ENCODE measurements at places on chromosomes 7 and 10.
A peak's percentile ranks its signal among the peaks of the same experiment; 100 is the strongest.

- no peak for DNase-seq
Observed at GRCh38 chr10:18527687-18528086, 123.7 kb downstream of the NSUN6 start.

DNA sequence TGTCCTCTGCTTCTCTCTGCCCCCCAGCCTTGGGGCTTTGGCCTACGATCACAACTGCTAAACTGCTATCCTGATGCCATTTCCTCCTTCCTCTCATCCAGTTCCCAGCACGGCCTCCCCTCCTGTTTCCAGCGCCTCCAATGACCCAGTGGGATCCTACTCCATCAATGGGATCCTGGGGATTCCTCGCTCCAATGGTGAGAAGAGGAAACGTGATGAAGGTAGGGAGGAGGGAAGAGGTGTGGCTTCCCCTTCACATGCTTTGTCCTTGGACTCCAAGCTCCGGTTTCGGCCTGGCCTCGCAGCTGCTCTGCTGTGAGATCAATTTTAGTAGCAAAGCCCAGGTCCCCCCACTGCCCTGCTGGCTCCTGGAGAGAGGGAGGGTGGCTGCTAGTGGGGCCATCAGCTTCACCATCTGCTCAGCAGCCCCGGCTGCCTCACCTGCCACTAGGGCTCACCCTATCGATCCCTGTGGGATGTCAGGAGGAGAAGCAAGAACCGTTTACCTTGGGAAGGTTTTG is 35.8 kb downstream of the PAX2 start:
- DNase-seq = no peak

GRCh38 chr10:109978481-109978880 is 29.3 kb upstream of the ADD3 start:
- DNase-seq = peak; percentile 55

DNA sequence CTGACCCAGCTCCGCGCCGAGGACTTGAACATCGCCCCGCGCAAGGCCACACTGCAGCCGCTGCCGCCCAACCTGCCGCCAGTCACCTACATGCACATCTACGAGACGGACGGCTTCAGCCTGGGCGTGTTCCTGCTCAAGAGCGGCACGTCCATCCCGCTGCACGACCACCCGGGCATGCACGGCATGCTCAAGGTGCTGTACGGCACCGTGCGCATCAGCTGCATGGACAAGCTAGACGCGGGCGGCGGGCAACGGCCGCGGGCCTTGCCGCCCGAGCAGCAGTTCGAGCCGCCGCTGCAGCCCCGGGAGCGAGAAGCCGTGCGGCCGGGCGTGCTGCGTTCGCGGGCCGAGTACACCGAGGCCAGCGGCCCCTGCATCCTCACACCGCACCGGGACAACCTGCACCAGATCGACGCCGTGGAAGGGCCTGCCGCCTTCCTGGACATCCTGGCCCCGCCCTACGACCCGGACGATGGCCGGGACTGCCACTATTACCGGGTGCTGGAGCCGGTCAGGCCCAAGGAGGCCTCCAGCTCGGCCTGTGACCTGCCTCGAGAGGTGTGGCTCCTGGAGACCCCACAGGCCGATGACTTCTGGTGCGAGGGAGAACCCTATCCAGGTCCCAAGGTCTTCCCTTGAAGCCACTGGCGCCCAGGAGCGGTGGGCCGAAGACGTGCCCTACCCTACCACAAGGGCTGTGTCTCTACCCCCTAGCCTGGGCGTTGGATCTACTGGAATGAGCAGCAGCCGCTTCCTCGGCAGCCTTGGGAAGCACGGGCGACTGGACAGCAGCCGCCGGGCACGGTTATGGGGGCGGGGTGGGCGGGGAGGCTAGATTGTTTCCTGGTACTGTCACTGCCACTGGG is 945 bp downstream of the ADO start:
- DNase-seq = no peak

- DNase-seq = no peak
Observed at GRCh38 chr10:75406462-75407223, 5.1 kb upstream of the ZNF503 start.

DNA sequence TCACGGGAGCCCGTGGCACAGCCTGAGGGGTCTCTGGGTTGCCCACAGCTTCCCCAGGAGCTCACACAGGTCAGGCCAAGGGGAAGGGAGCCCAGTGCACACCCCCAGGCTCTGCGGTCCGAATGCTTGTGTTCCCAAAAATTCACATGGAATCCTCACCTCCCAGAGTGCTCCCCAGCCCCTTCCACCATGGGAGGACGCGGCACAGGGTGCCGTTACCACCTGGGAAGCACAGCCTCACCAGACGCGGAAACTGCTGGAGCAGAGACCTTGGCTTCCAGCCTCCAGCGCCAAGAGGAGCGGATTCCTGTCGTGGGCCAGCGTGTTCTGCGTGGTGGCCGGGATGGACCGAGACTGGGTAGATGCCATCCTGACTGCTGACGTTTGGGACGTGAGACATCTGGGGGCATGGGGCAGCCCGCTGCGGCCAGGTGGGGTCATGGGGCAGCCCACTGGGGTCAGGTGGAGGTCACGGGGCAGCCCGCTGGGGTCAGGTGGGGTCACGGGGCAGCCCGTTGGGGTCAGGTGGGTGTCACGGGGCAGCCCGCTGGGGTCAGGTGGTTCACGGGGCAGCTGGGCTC is 149.4 kb downstream of the WDR37 start:
- DNase-seq = no peak

- no peak for DNase-seq
Observed at GRCh38 chr10:119245272-119245671, 37.9 kb downstream of the GRK5 start.

- no peak for DNase-seq
Observed at GRCh38 chr7:47604496-47604890, 22.6 kb upstream of the TNS3 start.

DNA sequence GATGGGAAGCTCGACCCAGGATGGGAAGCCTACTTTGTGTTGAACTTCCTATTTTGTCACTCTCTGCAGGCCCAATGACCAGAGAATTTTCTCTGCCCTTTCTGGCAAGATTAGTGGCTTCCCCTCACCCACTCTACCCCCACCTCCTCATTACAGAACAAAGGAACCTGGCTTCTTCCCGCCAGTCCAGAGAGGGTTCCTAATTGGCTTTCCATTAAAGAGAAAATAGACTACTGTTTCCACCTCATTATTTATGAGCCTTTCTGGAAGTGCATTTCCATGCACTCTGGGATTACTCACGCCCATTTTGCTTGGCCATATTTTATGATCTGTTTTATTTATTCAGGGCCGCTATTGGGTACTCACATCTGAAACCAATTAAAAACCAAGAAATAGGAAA is 94.9 kb upstream of the TCF7L2 start:
- no peak for DNase-seq

DNA sequence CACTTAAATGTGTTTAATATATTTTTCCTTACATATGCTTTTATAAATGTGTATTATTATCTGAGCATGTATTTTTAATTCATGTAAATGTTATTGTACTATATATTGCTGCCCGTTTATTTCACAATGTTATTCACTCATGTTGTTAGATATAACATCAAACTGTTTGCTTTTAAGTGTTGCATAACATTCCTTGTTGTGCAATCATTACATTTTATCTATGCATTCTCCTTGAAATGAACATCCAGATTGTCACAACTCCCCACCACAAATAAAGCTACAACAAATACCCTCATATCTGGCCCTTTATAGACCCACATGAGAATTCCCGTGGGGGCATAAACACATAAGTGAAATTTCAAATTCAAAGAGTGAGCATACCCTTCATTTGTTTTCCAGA is 264.2 kb downstream of the HPSE2 start:
- no peak for DNase-seq

DNA sequence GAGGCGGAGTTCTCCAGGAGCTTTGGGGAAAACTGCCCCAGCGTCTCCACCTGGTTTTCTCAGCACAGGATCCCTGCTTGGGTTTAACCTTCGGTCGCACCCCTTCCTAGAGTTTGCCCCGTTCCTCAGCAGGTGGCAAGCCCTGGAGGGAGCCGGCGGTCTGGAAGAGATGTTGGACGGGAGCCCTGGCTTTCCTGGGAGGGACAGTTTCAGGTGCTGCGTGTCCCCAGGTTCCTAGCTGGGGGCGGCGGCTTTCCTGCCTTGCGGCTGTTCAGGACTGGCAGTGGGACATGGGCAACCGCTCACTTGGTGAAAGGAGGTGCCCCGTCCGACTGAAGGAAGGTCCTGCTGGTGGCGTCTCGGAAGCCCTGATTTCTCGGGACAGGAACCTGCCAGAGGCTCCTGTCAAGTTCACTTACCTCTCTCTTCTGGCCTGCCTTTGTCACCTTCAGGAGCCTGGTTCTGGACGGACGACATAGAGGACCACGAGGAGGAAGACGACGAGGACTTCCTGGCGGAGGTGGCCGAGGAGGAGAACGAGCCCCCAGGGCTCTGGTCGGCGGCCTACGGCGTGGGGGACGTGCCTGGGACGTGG is 14.8 kb downstream of the ZNF316 start:
- no peak for DNase-seq

DNA sequence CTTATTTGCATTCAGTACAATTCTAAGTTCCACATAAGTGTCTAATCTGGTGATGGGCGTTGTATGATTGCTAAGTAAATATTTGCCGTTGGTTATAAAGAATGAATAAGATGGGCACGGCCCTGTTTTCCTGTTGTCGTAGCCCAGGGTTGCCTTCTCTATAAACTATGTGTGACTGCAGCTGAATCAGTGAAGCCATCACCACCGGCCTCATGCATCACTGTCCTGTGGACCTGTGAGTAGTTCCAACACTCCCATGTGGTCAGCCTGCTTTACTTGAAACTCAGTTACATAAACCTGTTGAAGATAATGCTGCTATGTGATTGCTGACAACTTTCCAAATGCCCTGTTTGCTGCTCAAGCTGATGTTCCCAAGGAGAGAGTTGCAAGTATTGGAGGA is 21.6 kb upstream of the KLF6 start:
- peak; percentile 22 for DNase-seq

DNA sequence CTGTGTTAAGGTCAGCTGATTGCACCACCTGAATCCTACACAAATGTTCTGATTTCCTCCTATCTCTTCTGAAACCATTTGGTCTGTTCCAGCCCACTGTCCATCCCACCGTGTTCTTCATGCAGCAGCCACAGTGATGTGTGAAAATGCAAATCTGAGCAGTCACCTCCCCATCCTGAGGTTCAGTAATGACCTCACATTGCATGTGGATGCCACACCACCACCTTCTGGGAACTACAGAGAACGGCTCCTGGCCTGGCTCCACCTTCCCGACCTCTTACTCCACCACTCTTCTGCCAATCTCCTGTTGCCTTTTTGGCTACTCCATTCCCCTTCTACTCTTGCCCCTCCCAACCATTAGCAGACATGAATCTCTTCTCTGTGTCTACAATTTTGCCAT is 244.4 kb downstream of the TNS3 start:
- no peak for DNase-seq

GRCh38 chr10:28881171-28881882 is 204.0 kb downstream of the BAMBI start:
- no peak for DNase-seq

GRCh38 chr10:57785546-57785945 is 482.1 kb downstream of the IPMK start:
- DNase-seq = no peak

All from CD4-positive, alpha-beta T cell treated with Interleukin-1 beta for 1 hour (primary cell).